ENCODE measurements at places on chromosomes 2 and 18. TPM values are rescaled to one million over a fixed set of nuclear protein-coding genes. Genes with fewer than 3 reads are reported as not detected.

The ANKRD36B gene
- 19.9 TPM for total RNA-seq

The SRD5A2 gene
- not detected for total RNA-seq

The EVX2 gene
- not detected for total RNA-seq

The PJVK gene
- 2.9 TPM for total RNA-seq

The TRIB2 gene
- 90.6 TPM for total RNA-seq

The TTC32 gene
- total RNA-seq: 19.5 TPM

The NGEF gene
- 39.7 TPM for total RNA-seq

The CGREF1 gene
- total RNA-seq: 0.93 TPM

The ACMSD gene
- not detected for total RNA-seq

Measured in adrenal gland (tissue), 19 donors.